ENCODE measurements at places on chromosomes 12 and 14.

DNA sequence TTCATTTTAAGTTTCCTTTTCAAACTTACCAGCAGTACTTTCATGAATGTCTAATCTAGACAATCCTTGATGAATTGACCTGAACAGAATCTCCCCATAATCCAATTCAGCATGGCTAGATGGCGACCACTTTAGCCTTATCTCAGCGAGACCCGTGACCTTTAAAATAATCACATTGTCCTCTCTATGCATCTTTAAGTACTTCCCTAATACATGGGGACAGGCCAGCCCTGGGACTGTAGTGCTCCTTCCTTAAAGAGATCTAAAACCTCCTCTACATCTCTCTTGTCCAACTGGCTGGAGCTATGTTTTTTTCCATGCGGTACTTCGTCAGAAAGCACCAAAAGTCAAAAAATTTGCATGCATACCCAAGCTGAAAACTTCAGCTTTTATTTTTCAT lies 746.0 kb downstream of the VRK1 start:
- DNase-seq: no peak

GRCh38 chr12:69566603-69567002 lies 18.7 kb upstream of the CCT2 start:
- DNase-seq: no peak

- DNase-seq: no peak
Observed at GRCh38 chr12:93090731-93091172, 161.7 kb upstream of the EEA1 start.

DNA sequence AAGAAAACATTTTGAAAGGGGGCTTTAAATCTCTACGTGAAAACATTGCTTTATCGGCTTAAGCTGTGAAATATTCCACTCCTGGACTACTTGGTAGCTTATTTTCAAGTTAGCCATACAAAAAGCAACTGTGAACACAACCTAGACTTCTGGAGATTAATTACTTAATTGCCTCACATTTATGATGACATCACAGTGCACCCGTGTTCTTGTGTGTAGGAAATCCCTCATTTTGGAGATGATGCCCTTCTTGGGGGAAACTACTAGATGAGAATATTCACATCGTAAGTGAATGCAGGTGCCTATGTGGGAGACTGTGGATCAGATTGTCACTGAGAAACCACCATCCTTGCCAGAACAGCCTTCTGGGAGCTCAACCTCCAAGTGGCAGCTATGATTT lies 10.5 kb upstream of the B4GALNT3 start:
- peak; percentile 45 for DNase-seq

GRCh38 chr12:123845881-123846280 lies 83.8 kb downstream of the DNAH10 start:
- DNase-seq: no peak

DNA sequence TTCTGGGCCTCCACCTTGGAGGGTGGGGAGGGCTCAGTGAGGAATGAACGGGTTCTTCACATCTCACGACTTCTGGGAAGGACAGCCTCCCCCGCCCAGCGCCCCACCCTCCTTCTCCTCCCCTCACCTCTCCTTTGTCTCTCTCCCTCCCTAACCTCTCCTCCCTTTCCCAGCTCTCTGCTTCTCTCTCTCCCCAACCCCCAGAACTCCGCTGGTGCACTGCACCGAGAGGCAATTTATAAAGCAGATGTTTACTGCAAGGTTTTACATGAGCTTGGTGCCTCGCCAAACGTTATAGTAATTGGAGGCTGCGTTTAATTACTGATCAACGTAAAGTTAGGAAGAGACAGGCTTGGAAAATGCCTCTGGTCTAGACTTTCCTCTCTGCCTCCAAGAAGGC lies 42.9 kb upstream of the FAM222A start:
- DNase-seq: no peak
